ENCODE measurements at places on chromosomes 6 and 20.

DNA sequence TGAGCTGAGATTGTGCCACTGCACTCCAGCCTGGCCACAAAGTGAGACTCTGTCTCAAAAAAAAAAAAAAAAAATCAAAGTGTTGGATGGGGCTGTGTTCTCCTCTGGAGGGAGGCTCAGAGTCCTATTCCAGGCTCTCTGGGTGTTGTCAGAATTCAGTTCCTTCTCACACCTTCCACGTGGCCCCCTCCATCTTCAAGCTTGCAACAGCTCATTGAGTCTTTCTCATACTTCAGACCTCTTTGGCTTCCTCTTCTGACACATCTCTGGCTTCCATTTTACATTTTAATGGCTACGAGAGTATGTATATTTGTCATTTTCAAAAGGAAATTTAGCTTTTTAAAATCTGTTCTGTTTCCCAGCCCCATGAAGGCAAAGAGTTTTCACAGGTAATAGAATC lies 85.8 kb downstream of the RNF144B start:
- DNase-seq: no peak

DNA sequence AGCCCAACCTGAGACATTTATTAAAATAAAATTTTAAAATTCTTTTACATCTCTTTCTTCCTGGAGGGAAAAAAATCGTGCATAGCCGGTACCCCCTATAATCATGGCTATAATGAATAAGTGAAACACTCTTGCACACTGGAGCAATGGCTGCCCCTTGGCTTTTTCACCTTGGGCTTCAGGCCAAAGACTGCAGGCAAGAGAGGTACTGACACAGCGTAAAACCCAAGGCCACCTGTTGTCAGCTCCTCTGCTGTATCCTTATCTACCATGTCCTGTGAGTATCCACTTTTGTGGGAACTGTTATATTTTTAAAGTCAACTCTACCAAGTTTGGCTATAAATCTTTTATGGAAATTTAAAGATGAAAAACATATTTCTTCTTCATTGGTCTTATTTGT lies 23.0 kb upstream of the LY86 start:
- no peak for DNase-seq

DNA sequence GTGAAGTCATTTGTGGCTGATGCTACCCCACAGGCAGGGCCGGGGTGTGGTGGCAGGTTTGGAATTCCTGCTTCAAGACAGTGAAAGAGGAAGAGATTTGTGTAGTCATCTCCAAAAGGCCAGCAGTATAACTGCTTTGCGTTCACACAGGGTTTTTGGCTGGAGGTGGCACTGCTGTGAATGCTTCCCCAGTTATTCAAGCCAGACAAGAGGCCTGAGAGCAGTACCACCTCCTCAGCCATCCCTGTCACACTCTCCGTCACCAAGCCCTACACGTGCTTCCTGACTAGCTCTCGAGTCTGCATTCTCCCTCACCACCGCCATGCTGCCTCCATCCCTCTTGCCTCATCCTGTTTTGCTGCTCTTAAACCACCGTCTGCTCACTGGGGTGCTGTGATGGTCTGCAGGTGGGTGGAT lies 23.9 kb downstream of the ARMC2 start:
- no peak for DNase-seq

DNA sequence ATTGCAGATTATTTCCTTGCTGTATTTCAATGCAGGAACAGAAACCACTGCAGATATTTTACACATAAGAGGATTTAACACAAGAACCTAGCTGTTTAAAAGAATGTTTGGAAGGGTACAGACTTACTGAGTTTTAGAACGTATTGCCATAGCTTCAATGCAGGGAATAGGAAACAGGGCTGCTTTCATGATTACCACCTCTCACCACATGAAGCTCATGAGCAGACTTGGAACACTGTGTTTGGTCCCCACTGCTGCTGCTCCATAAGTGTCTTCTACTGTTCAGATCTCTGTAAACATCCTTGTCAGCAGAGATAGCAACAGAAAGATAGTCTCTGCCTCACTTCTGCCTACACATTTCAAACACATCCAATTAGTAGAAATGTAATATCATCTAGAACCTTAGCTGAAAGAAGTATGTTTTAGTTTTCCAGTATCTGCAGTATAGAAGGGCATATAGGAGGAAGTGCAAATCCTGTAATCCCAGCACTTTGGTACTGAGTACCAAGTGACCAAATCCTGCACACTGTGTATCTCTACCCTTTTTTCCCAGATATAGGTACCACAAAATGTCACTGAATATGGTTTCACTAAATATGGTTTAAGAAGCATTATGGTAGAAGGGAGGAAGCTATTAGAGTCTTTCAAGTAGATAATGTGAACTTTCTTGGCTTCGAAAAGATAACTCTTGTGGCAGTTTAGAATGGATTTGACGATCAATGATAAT lies 51.9 kb downstream of the STXBP5 start:
- DNase-seq: no peak

- peak; percentile 20 for DNase-seq
Measured at GRCh38 chr20:36273414-36274180, 32.5 kb upstream of the DLGAP4 start.

DNA sequence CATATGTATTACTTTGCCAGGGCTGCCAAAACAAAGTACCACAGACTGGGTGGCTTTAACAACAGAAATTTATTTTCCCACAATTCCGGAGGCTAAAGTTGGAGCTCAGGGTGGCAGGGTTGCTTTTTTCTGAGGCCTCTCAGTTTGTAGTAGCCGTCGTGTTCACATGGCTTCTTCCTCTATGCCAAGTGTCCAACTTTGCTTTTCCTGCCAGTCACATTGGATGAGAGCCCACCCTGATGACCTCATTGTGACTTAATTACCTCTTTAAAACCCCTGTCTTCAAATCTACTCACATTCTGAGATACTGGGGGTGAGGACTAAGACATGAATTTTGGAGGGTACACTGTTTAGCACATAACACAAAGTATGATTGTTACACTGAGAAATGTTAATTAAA lies 9.9 kb upstream of the ECT2L start:
- no peak for DNase-seq

- DNase-seq: no peak
Measured at GRCh38 chr6:87487555-87487954, 14.8 kb downstream of the SLC35A1 start.

- no peak for DNase-seq
Measured at GRCh38 chr20:60761056-60761455, 491.0 kb upstream of the CDH4 start.

DNA sequence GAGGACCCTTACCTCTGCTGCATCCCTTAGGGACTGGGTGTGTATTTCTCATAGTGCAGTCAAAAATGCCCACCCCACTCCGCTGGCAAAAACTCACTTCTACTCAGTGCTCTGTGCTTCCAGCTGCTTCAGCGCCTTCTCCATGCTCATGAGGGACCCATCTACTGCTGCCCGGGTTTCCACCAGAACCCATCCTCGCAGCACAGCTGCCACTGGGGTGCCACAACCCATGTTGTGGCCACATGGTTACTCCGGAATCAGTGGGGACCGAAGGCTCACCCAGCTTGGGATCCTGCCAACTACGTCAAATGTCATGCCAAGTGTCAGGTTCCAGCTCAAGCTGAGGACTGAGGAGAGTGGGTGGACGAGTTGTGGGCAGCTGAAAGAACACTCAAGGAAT lies 774.2 kb upstream of the EYS start:
- no peak for DNase-seq

DNA sequence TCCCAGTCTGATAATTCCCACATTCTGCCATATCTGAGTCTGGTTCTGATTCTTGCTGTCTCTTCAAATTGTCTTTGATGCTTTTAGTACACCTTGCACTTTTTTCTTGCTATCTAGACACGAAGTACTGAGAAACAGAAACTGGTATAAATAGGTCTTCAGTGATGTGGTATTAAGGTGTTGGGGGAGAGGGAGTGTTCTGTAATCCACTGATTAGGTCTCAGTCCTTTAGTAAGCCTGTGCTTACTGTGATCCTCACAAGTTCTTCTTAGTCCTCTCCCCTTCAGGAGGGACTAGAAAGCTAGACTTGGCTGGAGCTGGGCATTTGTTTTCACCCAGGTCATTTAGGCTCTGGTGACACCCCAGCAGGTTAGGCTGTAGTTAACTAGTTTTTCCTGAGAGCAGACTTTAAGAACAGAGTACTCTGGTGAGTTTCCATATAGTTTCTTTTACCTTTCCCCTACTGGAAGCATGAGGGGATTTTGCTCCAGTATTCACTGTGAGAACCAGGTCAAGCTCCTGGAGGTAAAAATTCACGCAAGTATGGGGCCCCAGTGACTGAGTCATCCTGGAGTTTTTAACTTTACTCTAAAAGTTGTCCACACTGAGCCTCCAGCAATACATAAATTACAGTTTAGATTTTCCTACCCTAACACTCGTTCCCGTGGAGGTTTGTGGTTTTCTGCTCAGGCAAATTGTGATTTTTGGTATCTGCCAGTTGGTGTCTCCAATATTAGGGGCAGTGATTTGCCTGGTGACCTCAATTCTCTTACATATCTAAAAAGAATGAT lies 154.6 kb downstream of the CDKAL1 start:
- no peak for DNase-seq

DNA sequence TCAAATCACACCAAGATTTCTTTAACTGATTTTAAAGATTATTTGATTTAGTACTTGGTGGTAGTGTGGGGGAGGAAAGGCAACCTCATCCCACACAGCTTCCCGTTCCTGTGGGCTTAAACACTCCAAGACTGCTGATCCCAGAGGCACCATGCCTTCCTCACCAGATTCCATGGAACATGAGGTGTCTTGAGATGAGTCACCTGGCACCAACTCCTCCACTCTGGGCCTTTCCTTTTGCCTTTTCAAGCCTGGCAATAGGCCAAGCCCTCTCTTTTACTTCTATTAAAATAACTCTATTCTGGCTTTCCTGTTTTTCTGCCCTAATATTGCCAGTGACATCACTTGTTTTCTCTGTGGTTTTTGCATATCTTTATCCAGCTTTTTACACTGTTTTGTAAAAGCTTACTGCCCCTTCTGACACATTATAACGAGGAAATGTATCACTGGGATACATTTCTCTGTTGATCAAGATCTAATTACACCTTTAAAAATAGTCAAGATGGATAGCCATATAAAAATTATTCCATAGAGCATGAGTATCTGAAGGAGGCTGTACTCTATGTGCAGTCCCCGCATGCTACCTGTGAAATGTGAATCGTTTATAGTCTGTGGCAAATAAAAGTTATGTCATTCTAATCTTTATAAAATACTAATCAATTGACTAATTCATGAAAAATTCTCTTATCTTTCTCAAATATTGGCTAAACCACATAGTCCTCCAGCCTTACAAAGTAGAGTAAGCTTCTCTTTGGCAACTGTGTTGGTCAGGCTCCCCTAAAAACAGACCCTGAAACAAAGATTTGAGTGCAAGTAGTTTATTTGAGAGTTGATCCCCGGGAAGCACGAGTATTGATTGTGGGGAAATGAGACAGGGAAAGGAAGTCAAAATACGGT lies 257.8 kb upstream of the KCNQ5 start:
- DNase-seq: no peak

GRCh38 chr20:34921436-34921835 lies 34.2 kb downstream of the GSS start:
- no peak for DNase-seq

- DNase-seq: no peak
Measured at GRCh38 chr6:45991189-45991588, 24.5 kb downstream of the CLIC5 start.

- no peak for DNase-seq
Measured at GRCh38 chr6:130679684-130680083, 147.5 kb upstream of the SMLR1 start.

GRCh38 chr20:15827628-15828027 lies 745.6 kb downstream of the KIF16B start:
- no peak for DNase-seq

DNA sequence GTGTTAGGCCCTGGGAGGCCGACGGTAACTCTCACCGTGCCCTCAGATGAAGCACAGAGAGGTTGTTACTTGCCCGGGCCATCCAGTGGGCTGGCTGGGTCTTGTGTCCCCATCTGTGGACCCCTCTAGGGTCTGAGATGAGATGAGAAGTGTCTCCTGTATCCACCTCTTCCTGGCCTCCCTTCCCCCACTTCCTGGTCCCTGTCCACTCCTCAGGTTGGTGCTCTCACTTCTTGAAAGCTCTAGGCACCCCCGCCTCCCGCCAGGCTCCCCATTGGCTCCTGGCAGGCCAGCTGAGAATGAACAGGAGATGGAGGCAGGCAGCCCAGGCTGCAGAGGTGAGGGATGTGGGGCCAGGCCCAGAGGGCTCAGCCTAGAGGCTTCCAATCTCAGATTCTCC lies 1.5 kb downstream of the MMP24OS start:
- DNase-seq: no peak

DNA sequence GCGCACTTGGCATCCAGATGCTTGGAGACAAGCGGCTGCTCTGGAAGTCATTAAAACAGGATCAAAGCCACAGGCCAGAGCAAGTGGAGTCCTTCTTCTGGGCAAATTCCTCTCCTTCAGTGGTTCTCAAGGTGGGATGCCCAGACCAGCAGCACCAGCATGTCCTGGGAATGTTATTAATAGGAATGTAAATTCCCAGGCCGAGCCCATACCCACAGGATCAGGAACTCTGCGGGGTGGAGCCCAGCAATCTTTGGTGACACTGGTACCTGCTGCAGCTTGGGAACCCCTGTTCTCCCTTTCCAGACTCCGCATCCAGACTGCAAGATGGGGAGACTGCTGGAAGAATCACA lies 44.6 kb downstream of the CPNE5 start:
- DNase-seq: no peak

DNA sequence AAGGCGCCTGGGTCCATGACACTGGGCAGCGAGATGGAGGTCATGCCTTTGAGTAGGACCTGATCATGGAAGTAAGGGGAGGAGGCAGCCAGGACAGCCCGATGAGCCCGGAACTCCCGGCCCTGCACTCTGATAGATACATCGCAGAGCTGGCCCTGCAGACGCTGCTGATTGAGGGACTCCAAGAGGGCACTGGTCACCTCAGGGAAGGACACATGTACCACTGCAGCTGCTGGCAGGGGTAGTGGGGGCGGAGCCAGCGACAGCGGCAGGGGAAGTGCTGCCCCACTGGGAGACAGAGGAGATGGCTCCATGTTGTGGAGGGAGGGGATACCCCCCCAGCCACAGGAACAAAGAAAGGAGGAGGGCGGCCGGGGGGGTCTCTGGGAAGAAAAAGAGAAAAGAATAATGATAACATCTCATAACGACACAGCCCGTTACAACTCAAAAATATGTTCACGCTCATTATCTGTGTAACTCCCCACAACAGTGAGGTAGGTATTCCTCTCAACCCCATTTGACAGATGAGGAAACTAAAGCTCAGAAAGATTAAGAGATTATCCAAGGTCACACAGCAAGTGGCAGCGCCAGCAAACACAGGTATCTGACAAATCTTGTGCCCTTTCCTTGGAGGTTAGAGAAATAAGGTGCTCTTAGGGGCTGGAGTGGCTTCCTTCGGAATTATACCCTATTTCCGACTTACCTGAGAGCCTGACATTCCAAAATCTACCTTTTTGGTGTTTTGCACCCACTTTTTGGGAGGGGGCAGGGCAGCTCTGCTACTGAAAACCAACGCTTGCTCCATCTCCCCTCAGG lies 733 bp downstream of the ZBTB22 start:
- DNase-seq: no peak

GRCh38 chr6:3186974-3187382 lies 29.6 kb upstream of the TUBB2A start:
- DNase-seq: no peak

- DNase-seq: no peak
Measured at GRCh38 chr6:82419859-82420258, 56.2 kb downstream of the TPBG start.

- no peak for DNase-seq
Measured at GRCh38 chr6:150230832-150231524, 88.1 kb downstream of the PPP1R14C start.

All from germinal center (tissue), 1 donor.